ENCODE measurements at places on chromosomes 7 and 10. TPM values are rescaled to one million over a fixed set of nuclear protein-coding genes. Genes with fewer than 3 reads are reported as not detected.

DNA sequence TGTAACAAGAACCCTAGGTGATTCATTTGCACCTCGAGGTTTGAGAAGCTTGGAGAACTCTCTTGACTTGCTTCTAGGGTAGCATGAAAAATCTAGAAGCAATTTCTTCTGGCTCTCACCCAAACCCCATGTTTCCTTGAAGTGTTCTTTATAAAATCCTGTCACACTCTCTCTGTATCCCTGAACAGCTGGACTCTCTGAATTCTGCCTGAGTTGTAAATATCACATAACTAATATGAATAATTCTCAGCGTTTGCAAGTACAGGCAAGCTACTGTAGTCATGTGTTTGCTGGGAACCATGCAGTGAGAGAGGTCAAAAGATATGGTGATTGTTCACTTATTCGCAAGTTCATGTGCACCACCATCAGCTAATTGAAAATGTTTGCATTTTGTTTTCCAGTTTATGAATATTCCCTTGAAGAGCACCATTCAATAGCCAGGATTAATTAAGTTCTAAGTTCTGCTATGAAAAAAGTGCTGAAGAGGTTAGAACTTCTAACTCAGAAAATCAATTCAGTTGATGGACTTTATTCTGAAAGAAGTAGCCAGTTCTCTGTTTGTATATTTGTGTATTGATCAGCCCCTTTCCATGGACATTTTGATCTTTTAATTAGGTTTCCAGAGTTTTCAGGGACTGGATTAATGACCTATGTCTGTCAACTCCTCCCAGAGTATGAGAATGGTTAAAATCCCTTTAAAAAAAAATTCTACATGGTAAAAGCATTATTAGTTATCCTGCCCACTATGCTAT is 243.0 kb downstream of the PLXDC2 start:
- DNase-seq = no peak

DNA sequence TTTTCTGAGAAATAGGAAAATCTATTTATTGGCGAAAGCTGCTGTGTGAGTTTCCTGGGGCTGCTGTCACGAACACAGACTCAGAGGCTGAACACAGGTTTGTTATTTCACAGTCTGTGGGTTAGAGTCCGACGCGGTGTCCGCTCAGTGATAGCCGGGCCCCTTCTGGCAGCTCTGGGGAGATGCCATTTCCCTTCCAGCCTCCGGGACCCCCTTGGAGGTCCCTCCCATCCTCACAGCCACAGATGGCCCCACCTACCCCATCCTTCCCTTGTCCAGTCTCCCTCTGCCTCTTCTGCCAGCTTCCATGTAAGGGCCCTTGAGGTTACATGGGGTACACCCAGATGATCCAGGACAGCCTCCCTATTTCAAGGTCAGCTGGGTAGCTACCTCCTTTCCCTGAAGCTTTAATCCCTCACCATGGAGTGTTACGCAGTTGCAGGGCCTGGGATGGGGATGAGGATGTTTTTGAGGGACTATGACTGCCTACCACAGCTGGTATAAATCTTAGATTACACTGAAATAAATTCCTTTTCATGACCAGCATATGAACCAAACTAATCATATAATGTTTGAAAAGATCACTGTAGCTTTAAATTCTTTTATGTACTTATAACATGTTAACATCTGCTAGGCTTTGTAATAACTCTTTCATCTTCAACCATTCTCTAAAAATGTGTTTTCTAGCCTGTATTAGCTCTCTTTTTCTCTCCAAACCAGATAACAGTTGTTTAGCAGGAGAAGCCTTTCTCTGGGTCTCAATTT is 98.5 kb downstream of the WDR37 start:
- no peak for DNase-seq

The SORBS1 gene
- 2.1 TPM for total RNA-seq

DNA sequence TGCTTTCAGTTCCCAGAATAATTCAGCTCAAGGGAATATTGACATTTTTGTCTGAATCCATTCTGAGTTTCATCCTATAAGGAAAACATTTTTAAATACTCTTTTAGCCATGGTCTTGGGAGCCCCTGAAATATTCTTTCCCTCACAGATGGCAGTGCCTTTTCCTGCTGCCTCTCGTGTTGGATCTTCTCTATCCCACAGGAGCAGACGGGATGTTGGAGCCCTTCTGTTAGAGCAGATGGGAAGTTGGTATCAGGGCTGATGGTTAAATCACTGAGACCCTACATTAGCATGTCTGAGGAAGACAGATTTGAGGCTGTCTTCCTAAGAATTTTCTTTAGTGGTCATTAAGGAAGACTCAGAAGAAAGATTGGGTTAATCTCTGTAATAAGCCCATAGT is 737.8 kb downstream of the LRMDA start:
- no peak for DNase-seq

GRCh38 chr10:122044713-122045112 is 55.8 kb downstream of the TACC2 start:
- DNase-seq = no peak

Data from RPMI7951 (cell line).